NCI-H2081 (cell line): ENCODE measurements at places on chromosomes 6 and 20.

DNA sequence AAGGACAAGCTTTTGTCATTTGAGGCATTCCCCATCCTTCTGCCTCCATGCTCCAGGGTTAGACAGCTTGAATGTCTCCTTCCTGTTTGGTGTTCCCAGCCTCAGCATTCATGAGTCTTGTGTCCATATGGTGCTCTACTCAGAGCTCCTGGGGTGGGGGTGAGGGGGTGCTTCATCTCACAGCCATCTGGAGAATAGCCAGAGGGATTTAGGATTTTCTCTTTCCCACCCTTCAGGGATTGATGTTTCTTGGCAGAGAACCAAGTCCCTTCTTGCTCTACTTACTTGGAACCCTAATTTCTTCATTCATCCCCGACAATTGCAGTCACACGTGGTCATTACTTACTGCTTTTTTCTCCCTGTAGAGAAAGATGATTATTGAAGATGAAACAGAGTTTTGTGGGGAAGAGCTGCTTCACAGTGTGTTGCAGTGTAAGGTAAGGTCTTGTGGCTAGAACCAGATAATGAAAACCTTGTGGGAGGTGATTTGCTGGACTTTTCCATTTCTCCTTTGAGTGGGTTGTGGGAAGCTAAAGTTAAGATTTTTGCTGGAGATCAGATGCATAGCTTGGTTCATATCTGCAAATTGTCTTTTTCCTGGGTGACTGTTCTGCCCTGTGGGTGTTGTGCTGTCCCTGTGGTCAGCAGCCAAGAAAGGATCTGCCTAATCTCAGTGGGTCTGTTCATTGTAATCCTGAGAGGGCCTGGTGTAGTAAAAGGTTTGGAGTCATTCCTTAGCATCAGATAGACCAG lies 18.6 kb downstream of the CMTR1 start:
- DNase-seq, result no peak

- no peak for DNase-seq
Observed at GRCh38 chr6:14676977-14677781, 559.6 kb downstream of the CD83 start.

DNA sequence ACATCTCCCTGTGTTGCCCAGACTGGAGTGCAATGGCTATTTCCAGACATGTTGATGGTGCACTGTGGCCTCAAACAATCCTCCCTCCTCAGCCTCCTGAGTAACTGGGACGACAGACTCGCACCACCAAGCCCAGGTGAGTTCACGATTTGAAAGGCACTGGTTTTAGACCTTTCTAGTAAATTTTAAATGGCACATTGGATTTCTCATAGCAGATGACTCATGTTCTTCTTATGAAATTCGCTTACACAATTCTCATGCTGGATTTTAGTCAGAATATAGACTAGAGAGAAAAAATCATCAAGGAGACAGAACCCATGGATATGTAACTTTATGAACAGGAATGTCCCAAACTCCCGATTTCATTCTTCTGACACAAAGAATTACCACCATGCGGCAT lies 18.1 kb upstream of the PXDC1 start:
- DNase-seq, result no peak

DNA sequence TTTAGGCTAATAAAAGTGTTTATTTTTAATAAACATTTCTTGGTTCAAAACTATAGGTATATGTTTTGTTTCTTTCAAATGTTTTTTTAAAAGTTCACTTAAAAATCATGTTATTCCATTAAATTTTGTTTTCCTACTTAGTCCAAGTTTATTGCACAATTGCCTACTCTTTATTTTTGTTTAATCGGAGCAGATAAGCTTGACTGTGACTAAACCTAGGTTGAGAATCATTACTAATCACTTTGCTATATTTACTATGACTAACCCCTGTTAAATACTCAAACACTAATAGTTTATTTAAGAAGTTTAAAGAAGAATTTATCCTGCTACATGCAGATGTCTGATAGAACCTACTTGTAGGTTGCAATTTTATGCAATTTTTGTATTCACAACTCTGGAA lies 18.8 kb downstream of the MAP3K4 start:
- no peak for DNase-seq

GRCh38 chr6:110495949-110496348 lies 19.5 kb upstream of the SLC22A16 start:
- no peak for DNase-seq

DNA sequence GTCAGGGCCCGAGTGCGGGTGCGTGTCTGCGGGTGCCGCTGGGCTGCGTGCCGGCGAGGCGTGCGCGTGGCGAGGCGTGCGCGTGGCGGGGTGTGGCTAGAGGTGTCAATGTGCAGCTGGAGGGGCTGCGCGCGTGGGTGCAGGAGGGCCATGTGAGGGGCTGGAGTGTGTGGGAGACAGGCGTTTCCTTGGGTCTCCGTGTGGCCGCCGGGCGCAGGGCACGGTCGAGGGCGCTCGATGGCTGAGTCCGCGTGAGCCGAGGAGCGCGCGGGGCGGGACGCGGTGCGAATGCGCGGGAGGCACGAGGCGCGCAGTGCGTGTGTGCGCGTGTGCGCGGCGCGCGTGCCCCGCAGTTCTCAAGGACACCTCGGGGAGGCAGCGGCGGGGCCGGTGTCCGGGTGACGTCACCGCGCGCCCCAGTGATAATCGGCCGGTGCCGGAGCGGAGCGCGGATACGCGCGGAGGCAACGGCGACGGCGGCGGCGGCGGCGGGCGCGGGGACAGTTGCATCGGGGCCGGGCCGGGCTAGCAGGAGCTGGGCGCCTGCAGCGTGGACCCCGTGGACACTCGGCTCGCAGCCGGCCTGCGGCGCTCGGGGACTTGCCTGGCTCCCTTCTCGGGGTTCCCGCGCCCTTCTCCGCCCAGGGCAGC lies 38.7 kb downstream of the YTHDF1 start:
- DNase-seq, result no peak

DNA sequence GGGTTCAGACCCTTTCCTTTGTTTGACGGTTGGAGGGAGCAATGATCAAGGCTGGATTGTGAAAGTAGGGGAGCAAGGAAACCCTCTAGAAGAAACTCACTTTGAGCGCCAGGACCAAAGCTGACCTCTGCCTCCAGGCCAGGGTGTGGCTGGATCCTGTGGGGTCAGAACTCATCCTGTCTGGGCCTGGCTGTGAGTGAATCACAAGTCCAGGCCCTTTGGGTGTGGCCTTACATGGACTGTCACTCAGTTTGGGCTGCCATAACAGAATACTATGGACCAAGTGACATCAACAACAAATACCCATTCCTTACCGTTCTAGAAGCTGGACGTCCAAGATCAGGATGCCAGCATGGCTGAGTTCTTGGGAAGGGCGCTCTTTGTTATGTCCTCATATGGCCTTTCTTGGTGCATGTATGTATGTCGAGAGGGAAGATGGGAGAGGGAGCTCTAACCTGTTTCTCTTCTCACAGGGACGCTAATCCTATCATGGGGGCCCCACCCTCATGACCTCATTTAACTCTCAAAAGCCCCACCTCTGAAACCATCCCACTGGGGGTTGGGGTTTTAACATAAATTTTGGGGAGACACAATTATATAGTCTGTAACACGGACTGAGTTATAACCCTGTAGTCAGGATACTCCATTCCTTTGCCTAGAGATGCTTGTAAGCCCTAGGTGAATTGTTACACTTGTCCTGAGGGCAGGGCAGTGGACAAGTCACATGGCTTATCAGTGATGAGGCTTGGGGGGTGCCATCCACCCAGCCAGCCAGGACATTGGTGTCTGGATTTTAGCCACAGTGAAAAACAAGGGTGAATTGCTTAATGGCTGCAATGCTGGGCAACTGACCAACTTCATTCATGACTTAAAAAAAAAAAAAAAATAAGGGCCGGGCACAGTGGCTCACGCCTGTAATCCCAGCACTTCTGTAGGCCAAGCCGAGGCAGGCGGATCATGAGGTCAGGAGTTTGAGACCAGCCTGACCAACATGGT lies 80.0 kb downstream of the TRMT11 start:
- DNase-seq, result no peak

GRCh38 chr6:32852844-32853540 lies 512 bp downstream of the TAP1 start:
- DNase-seq, result no peak

- no peak for DNase-seq
Observed at GRCh38 chr6:39792540-39793450, 619 bp downstream of the DAAM2 start.

- no peak for DNase-seq
Observed at GRCh38 chr20:48891235-48892048, 30.1 kb upstream of the ARFGEF2 start.

- DNase-seq, result no peak
Observed at GRCh38 chr6:112466373-112467151, 119.4 kb downstream of the RFPL4B start.

GRCh38 chr20:33507461-33507860 lies 17.6 kb downstream of the CBFA2T2 start:
- no peak for DNase-seq

DNA sequence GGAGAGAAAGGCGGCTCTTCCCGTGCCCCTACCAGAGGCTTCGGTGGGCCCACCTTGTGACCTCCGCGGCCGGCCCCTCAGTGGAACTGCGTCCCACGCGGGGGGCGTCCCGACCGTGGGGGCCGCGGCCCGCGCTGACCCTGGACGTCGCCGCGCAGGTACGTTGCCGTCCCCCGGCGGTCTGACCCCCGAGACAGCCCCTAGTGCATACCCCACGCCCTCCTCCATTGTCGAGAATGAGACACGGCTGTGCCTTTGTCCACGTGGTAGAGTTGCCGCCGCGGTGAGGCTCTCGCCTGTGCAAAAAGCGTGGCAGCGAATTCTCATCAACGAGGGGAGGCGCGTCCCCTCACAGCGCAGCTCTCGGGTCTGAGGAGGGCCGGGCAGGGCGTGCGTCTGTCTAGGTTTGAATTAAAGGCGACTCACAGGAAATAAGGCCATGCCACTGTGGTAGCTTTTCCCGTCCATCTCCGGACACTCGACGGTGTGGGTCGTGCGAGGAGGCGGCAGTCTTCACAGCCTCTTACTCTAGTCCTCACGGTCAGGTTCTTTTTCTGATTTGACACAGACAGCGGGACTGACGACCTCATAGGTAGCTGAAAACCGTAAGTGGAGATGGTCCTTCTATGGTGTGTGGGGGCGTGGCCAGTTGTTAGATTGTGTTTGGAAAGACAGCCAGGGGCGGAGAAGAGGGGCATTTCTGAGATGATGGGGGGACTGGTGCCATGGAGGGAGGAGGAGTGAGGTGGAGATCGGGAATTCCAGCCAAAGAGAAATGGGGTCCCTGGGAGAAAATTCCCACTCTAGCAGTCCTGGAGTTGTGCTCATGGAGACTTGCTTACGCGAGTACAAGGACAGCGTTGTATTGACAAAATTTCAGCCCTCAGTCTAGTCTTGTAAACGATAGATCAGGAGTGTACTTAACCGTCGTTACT lies 580 bp downstream of the NXT1 start:
- peak; percentile 50 for DNase-seq

DNA sequence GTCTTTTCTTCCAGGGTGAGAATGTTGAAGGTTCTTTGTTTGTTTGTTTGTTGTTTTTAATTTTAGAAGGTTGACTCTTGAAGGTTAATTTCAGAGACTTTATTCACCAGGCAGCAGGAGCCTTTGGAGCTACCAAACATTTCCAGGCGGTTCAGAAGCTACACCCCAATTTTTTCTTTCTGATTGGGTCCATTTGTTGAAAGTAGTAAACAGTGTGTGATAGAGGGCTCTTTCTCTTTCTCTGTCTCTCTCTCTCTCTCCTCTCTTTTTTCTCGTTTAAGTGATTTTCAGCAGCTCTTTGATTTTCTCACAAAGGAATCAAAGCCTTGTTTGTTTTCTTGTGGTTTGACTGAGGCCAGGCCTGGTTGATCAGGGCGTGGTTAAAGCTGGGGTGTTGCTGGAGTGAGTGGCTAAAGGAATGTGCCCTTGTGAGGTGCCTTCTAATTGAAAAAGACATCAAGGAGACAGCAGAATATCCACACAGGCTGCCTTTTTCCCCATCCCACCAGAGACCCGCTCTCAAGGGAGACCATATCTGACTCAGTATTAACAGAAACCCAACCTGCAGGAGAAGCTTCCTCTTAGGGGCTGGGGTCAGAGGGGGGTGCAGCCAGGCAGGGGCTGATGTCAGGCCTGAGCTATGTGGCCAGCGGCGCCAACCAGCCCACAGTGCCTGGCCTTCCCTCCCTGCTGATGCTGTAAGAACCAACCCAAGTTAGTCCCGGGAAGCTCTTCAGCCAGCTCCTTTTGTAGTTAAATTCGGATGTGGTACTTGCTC lies 40.4 kb upstream of the NAA20 start:
- DNase-seq, result no peak

DNA sequence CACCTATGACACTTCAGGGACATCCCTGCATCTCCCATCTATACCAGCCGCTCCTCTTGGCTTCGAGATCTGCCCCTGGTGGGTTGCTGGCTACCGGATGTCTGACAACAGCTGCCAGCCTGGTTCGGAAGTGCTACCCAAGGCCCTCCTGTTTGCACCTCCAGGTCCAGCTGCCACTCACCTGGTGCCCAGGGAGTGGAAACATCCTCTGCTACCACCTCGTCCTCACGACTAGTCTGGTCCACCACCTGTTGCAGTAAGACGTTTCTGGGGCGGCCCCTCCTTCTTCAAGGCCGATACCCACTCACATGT lies 8.3 kb upstream of the PCMTD2 start:
- no peak for DNase-seq

DNA sequence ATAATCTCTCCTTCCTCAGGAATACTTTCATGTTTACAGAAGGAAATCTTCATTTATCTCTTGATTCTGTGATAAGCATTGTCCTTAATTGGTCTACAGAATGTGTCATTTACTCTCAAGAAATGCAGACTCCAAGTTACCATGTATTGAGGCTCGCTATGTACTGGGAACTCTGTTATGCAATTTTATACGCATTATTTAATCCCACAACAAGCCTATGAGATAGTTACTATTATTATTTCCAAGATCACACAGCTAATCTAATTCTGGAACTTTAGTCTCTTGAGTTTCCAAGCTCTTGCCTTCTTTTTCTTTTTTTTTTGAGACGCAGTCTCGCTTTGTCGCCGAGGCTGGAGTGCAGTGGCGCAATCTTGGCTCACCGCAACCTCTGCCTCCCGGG lies 30.0 kb upstream of the RAB23 start:
- DNase-seq, result no peak

- no peak for DNase-seq
Observed at GRCh38 chr6:30754631-30755030, 10.3 kb upstream of the IER3 start.

- no peak for DNase-seq
Observed at GRCh38 chr6:156881687-156882629, 104.8 kb downstream of the ARID1B start.

- DNase-seq, result no peak
Observed at GRCh38 chr6:136011475-136011874, 160.0 kb downstream of the PDE7B start.
